ENCODE measurements at places on chromosomes 5 and 9. TPM values are rescaled to one million over a fixed set of nuclear protein-coding genes. Genes with fewer than 3 reads are reported as not detected.

The ERBIN gene
- total RNA-seq = 52.3 TPM

The BAAT gene
- total RNA-seq = not detected

The SV2C gene
- 3.4 TPM for total RNA-seq

The WDR38 gene
- total RNA-seq = not detected

The CD72 gene
- 5.6 TPM for total RNA-seq

The PCDHGA8 gene
- 6.4 TPM for total RNA-seq

The ORM2 gene
- not detected for total RNA-seq

The LHX3 gene
- not detected for total RNA-seq

The ZNF354C gene
- 7.1 TPM for total RNA-seq

The IL31RA gene
- not detected for total RNA-seq

The SOHLH1 gene
- not detected for total RNA-seq

The INSL6 gene
- total RNA-seq = not detected

The RANBP3L gene
- 3.2 TPM for total RNA-seq

The MAN2A1 gene
- total RNA-seq = 33.9 TPM

The NDUFA8 gene
- 32.4 TPM for total RNA-seq

The ZNG1A gene
- total RNA-seq = 19.4 TPM

The STKLD1 gene
- not detected for total RNA-seq

The AJM1 gene
- 1.2 TPM for total RNA-seq

The LIFR gene
- total RNA-seq = 63.3 TPM

The PCDHGA5 gene
- 8.6 TPM for total RNA-seq

The STPG3 gene
- not detected for total RNA-seq

The SSBP2 gene
- 66.3 TPM for total RNA-seq

The USP20 gene
- total RNA-seq = 29.5 TPM

The AHRR gene
- total RNA-seq = 11.3 TPM

The SPATA31D4 gene
- total RNA-seq = not detected

The SLC25A2 gene
- total RNA-seq = not detected

The SLC6A18 gene
- not detected for total RNA-seq

The BNC2 gene
- total RNA-seq = 33.9 TPM

Data from vagina (tissue), 2 donors.